ENCODE measurements at places on chromosomes 6 and 20.

- DNase-seq = no peak
- no peaks in the 10 kb centered on the region for H3K36me3 ChIP-seq
- no peaks in the 10 kb centered on the region for H3K27me3 ChIP-seq
- no peak overlapping the region for H3K27ac ChIP-seq
- no peak overlapping the region for H3K4me3 ChIP-seq
These were observed 340.6 kb upstream of the SASH1 start for GRCh38 chr6:148001844-148002642.

GRCh38 chr20:60135276-60135675 lies 177.1 kb downstream of the CDH26 start:
- no peak for DNase-seq
- H3K4me3 ChIP-seq = no peak overlapping the region
- no peaks in the 10 kb centered on the region for H3K36me3 ChIP-seq
- no peaks in the 10 kb centered on the region for H3K27me3 ChIP-seq
- H3K27ac ChIP-seq = no peak overlapping the region

DNA sequence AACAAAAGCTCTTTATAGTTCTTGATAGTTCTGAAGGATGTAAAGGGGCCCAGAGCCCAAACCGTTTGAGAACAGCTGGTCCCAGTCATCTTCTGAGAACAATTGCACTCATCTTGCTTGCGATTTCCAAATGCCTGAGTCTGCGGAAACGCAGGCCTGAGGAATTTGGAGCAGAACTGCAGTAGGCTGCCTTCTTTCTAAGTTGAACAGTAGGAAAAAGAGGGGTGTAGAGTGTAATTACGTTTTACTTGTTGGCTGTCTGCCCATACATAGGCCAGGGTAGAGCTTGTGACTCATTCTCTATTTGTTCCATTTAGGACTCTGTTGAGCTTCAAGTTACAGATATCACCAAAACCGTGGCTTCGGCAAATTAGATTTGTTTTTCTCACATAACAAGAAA lies 42.0 kb upstream of the KIF16B start:
- H3K4me3 ChIP-seq = no peak overlapping the region
- no peaks in the 10 kb centered on the region for H3K4me1 ChIP-seq
- H3K27ac ChIP-seq = no peak overlapping the region
- DNase-seq = peak; percentile 5
- H3K36me3 ChIP-seq = no peaks in the 10 kb centered on the region
- no peaks in the 10 kb centered on the region for H3K27me3 ChIP-seq

GRCh38 chr6:90425161-90425641 lies 128.6 kb upstream of the BACH2 start:
- no peaks in the 10 kb centered on the region for H3K4me1 ChIP-seq
- no peak overlapping the region for H3K4me3 ChIP-seq
- H3K36me3 ChIP-seq = no peaks in the 10 kb centered on the region
- DNase-seq = no peak
